ENCODE measurements at places on chromosomes 16 and 17.

DNA sequence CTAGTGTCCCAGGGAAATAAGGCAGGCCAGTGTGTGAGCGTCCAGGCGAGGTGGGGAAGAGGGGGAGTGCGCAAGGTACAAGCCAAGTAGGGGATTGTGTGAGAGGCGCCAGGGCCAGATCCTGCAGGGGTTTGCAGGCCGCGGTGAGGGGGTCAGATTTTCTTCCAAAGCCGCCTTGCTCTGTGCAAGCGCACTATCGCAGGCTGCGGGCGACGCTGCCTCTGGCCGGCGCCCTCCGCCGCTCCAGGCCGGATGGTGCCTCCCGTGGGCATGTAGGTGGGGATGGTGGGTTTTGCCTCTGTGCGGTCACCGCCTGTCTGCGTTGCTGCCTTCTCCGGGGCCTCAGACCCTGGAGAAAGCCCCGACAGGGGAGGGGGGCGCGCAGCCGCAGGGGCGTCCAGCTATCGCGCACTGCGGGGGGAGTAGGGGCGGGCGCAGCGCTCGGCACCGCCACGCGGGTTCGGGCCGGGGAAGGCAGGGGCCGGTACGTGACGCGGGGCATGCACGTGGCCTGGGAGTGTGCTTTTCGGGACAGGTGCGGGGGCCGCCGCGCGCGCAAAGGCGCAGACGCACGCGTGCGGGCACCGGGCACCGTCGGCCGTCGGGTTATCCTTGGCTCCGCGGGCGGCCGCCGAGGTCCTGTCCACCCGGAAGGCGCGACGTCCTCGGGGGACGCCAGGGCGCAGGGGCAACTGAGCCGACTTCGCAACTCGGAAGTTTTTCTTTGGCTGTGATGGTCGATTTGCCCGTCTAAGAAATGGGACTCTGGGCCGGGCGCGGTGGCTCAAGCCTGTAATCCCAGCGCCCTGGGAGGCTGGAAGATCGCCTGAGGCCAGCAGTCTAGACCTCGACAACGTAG, 1.1 kb upstream of the HAPSTR1 start:
- H3K36me3 ChIP-seq, result no peaks in the 10 kb centered on the region
- peak; percentile 55 for DNase-seq
- peak overlapping the region; percentile 58 for H3K27ac ChIP-seq
- H3K4me1 ChIP-seq, result peaks cover 39% of the 10 kb centered on the region
- H3K4me3 ChIP-seq, result peak overlapping the region; percentile 70

DNA sequence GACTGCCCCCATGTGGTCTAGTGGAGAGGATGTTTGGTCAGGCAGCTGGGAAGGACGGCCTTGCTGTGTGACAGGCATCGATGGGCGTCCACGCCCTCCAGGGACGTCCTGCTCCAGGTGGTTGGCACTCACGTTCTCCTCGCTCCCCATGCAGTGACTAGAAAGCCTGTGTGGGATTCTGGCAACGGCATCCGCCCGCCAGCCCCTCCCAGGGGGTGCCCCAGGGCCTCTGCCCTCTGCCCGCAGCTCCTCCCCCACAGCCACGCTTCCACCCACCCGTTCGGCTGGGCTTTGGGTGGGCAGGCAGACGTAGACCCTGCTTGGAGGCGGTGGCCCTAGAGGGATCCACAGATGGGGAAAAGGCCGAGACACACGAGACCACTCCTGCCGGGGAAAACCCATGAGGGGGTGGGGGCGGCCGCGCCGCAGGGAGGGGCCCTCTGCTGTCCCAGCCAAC, 4.7 kb upstream of the IL17C start:
- H3K27me3 ChIP-seq, result peaks cover 39% of the 10 kb centered on the region
- DNase-seq, result peak; percentile 35
- H3K36me3 ChIP-seq, result peaks cover 38% of the 10 kb centered on the region
- no peak overlapping the region for H3K27ac ChIP-seq
- no peak overlapping the region for H3K4me3 ChIP-seq
- peaks cover 18% of the 10 kb centered on the region for H3K4me1 ChIP-seq

GRCh38 chr16:89295071-89295900, 77.8 kb downstream of the ZNF778 start:
- H3K4me3 ChIP-seq, result no peak overlapping the region
- no peaks in the 10 kb centered on the region for H3K27me3 ChIP-seq
- peaks cover 2% of the 10 kb centered on the region for H3K36me3 ChIP-seq
- H3K27ac ChIP-seq, result no peak overlapping the region
- H3K4me1 ChIP-seq, result peaks cover 28% of the 10 kb centered on the region

DNA sequence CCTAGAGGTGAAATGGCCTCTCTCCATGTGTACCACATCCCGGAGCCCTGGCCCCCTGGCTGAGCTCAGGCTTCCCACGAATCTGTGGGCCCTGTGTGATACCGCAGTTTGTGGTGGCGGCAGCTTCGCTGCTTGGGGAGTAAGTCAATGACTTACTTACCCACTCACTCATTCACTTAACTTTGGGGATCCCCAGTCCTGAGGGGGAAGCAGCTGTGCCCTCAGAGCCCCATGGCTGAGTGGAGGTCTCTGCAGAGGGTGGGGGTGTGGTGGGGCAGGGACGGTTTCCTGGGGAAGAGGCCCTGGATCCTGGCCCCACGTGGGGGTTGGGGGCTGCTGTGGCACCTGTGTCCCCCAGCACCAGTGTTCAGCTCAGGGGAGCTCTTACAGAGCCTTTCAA, 13.2 kb downstream of the KCNJ12 start:
- DNase-seq, result peak; percentile 85
- no peaks in the 10 kb centered on the region for H3K4me1 ChIP-seq
- peak overlapping the region; percentile 38 for H3K4me3 ChIP-seq
- H3K27me3 ChIP-seq, result no peaks in the 10 kb centered on the region

DNA sequence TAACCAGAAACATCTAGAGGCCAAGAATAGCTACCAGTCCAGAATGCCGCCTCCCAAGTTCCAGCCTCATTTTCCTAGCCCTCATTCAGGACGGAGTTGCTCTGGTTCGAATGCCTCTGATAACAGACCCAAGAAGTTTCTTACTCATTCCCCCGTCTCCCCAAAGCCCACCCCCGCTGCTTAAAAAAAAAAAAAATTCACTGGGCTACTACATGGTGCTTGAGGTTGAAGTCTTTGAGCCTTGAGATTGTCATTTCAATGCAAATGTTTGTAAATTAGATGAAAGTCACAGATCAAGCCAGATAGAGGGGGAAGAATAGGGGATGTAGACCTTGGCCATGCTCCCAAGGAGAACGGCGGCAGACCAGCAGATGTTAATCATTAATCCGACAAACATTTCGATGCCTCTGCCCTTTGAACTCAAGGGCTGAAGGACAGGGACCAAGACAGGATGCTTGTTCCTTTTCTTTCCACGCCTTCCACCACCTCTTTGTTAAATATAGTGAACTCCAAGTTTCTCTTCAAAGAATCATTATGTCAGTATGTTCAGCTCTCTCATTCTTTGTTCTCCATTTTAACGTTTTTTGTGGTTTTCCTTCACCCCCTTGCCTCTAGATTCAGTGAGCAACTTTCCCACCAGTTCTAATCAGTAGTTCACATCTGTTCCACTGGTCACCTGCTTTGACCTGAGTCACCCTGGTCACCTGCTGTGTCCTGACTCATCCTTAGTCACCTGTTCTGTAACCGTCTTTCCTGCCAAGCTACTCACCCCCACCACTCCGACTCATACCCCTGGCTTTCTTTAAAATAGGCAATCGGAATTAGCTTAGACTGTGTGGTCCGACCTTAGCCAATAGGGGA, 190.3 kb downstream of the CPPED1 start:
- H3K27ac ChIP-seq, result peak overlapping the region; percentile 79
- H3K27me3 ChIP-seq, result no peaks in the 10 kb centered on the region
- peak; percentile 96 for DNase-seq
- peaks cover 18% of the 10 kb centered on the region for H3K4me1 ChIP-seq
- no peak overlapping the region for H3K4me3 ChIP-seq

- H3K27me3 ChIP-seq, result no peaks in the 10 kb centered on the region
- no peak overlapping the region for H3K4me3 ChIP-seq
- no peaks in the 10 kb centered on the region for H3K36me3 ChIP-seq
- no peak for DNase-seq
- H3K27ac ChIP-seq, result no peak overlapping the region
Measured at GRCh38 chr17:861364-861763, 79.2 kb downstream of the MRM3 start.

Data from common myeloid progenitor, CD34-positive (primary cell).